Thoracic aorta (tissue), 2 donors: ENCODE measurements at places on chromosomes 7 and 10.

DNA sequence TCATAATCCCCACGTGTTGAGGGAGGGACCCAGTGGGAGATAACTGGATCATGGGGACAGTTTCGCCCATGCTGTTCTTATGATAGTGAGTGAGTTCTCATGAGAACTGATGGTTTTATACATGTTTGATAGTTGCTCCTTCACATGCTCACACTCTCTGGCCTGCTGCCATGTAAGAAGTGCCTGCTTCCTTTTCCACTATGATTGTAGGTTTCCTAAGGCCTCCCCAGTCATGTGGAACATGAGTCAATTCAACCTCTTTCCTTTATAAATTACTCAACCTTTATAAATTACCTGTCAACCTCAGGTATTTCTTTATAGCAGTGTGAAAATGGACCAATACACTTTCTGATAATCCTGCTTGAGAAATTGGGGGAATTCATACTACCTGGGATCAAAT, 80.2 kb downstream of the ZNF37A start:
- no peak for DNase-seq

DNA sequence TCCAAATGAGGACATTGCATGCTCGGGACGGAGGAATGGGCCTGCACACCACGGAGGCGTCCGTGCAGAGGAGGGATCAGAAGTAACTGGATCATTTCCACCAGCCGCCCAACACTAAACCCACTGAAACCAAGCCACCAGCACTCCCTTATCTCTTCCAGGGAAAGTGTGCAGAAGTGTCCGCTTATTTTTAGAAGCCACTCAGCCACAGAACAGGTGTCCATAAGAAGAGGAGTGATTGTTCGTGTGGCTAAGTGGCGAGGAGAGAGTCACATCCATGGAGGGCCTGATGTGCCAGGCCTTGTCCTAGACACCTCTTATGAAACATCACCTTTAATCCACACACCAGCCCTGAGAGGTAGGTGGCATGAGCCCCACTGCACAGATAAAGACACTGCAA, 407.9 kb upstream of the NPVF start:
- DNase-seq = no peak

- DNase-seq = no peak
These were observed 126.2 kb upstream of the ETV1 start for GRCh38 chr7:14115701-14116100.

- no peak for DNase-seq
These were observed 8.8 kb downstream of the CUX1 start for GRCh38 chr7:101826081-101826835.

GRCh38 chr10:93384006-93384405, 98.1 kb downstream of the MYOF start:
- no peak for DNase-seq

DNA sequence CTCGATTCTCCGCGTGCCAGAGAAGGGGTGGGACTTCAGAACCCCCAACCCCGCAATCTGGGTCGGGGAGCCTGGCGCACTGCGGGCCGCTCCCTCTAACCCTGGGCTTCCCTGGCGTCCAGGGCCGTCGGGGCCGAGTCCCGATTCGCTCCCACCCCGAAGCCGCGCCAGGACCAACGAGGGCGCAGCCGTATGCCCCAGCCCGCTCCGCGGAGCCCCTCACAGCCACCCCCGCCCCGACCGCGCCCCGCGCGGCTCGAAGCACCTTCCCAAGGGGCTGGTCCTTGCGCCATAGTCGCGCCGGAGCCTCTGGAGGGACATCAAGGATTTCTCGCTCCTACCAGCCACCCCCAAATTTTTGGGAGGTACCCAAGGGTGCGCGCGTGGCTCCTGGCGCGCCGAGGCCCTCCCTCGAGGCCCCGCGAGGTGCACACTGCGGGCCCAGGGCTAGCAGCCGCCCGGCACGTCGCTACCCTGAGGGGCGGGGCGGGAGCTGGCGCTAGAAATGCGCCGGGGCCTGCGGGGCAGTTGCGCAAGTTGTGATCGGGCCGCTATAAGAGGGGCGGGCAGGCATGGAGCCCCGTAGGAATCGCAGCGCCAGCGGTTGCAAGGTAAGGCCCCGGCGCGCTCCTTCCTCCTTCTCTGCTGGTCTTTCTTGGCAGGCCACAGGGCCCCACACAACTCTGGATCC, at the start of gene LEP:
LEP (plus strand) TSS at position 583 of the 691 bp plus-strand sequence. CDS start 10,741 bp downstream, outside the sequence.
- no peak for DNase-seq

- DNase-seq = no peak
These were observed 31.2 kb downstream of the GPRIN2 start for GRCh38 chr10:46525177-46525823.

DNA sequence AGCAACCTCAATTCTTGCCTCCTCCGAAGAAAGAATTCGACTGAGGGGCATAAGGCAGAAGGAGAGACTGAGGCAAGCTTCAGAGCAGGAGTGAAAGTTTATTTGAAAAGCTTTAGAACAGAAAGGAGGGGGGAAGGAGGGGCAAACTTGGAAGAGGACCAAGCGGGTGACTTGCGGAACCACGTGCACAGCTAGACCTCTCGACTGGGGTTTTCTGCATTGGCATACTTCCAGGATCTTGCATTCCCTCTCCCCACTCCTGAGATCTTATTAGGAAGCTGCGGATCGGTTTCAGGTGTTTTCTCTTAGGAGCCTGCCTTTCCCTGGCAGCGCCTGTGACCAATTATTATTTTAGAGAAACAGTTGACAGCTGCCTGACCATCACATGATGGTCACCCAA, 20.3 kb upstream of the CPXM2 start:
- no peak for DNase-seq

DNA sequence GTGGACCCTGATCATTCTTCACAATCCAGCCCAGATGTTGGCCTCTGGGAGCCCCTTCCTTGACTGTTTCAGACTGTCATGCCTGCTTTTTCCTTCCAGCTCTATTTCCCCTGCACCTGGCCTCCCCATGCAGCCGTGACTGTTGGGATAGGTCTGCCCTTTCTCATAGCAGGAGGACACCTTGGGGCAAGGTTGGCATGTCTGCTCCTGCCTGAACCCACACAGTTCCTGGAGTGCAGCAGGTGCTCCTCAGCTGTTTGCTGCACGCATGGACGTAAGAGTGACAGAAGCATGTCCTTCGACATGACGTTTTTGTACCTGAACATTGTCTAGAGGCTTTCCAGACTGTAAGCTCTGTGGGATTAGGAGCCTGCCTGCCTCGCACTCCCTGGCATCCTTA, 24.0 kb downstream of the POR start:
- no peak for DNase-seq

DNA sequence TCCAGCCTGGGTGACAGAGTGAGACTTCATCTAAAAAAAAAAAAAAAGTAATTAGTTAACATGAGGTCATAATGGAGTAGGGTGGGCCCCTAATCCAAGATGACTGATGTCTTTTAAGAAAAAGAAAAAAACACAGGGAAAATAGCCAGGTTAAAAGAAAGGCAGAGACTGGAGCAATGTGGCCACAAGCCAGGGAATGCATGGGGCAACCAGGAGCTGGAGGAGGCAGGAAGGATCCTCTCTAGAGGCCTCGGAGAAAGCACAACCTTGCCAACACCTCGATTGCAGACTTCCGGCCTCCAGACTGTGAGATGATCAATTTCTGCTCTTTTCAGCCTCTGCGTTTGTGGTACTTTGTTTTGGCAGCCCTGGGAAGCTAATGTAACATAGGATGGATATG, 121.5 kb downstream of the ITIH5 start:
- DNase-seq = no peak

DNA sequence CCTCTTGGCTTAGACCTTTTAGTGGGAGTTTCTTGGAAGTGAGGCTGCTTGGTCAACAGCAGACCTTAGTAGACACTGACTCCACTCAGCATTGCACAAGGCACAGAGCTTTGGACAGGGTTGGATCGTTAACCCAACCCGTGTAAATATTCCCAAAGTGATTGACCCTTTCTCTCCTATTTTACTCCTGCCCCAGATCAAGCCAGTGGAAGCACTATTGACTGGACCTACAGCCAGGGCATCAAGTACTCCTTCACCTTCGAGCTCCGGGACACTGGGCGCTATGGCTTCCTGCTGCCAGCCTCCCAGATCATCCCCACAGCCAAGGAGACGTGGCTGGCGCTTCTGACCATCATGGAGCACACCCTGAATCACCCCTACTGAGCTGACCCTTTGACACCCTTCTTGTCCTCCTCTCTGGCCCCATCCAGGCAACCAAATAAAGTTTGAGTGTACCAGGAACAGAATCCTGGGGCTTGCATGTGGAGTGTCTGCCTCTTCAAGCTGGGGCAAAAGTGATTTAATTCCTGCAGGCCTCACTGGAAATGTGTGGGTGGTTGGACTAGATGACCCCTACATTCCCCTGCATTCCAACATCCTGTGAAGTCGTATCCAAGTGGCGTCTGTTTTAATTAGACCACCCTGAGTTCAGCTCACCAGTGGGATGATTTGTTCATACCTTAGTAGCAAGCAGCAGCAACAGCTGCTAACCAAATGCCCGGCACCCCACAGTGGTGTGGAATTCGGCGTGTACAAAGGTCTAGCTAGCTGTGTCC, 7.5 kb downstream of the CPA1 start:
- no peak for DNase-seq

DNA sequence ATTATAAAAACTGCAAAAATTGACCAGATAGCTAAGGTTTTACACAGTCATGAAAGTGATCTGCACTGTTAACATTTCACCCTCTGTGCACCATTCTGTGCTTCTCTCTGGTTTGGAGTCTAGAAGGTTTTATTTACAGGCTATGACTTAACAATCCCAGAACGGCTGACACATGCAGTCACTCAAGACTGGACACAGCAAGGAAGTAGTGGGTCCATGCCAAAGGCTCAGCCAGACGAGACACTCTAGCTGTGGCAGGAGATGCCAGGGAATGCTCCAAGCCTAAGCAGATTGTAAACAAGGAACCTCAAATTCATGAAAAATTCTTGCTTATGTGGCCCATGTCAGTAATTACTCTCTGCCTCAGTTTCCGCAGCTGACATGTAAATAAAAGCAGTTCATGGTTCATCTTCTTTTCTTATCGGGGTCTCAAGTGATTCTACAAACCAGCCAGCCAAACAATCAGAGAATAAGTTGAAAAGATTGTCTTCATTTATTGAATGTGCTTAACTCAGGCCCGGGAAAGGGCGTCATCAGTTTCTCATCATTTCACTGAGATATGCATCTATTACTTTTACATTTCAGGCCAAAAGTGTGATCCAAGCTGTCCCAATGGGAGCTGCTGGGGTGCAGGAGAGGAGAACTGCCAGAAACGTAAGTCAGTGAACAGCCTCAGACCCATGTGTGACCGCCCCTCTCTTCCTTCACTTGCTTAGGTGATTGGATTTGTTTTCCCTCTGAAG, 132.1 kb downstream of the EGFR start:
- no peak for DNase-seq

DNA sequence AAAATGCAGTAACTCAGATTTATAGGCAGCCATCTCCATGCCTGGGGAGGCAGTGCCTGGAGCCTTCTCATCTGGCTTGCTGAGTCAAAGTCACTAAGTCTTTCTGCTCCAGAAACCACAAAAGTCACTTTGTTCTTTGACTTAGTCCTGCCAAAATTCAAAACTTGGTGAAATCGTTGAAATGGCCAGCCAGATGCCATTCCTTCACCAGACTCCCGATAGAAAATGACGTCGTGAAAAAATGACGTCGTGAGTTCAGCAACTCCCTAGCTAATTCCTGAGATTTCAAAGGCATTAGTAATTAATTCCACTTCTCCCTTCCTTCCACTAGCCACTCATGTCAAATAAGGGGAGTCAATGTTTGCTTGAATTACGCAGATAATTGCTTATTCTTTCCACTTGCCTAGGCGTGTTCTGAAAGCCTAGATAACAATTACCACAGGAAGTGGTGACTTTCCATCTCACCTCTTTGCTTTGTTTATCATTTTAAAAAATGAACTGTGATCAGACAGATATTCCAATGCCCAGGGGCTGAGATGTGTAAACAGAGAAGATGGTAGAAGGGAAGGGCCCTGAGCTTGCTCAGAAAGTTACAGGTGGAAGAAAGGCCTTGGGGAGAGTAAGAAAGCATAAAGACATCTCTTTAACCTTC, 48.5 kb upstream of the OSBPL3 start:
- no peak for DNase-seq

DNA sequence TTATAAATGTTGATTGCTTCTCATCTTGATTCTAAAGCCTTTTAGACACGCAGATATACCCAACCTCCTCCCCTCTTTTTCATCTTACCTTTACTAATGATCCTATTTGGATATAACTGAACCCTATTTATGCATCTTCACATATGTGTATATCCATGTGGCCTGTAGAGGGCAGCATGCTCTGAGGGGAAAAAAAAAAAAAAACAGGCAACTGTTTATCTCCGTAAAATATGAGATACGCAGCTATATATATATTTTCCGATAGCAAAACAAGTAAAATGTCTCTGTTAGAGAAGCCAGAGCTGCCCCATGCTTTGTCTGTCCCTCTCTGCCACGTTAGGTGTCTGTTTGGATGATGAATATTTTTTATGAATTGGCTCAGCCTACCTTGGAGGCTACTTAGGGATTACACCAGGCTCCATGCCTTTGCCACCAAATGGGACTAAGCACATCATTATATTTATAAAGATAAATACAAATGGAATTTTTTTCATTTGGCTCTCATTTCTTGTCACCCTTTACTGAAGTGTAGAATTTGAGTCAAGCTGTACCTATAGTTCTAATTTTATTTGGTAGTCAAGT, 174.8 kb upstream of the FZD1 start:
- no peak for DNase-seq
